Ascending aorta (tissue), 2 donors: ENCODE measurements at places on chromosomes 16 and 17. TPM values are rescaled to one million over a fixed set of nuclear protein-coding genes. Genes with fewer than 3 reads are reported as not detected.

The ALOX15B gene
- total RNA-seq: 2.3 TPM

The NPIPA2 gene
- total RNA-seq: not detected

The PRAC1 gene
- not detected for total RNA-seq

The CRYBA1 gene
- total RNA-seq: not detected

The GRAP gene
- 1.8 TPM for total RNA-seq

The ACSM2A gene
- not detected for total RNA-seq

The NEUROD2 gene
- not detected for total RNA-seq

The ANKS3 gene
- 55.9 TPM for total RNA-seq

The CNP gene
- total RNA-seq: 72.9 TPM

The HP gene
- total RNA-seq: 137 TPM

The CA4 gene
- total RNA-seq: 35.3 TPM

The GRIN2C gene
- not detected for total RNA-seq

The KCNH4 gene
- total RNA-seq: not detected

The HS3ST2 gene
- 9.0 TPM for total RNA-seq

The KRT16 gene
- 31.9 TPM for total RNA-seq

The C16orf54 gene
- 0.21 TPM for total RNA-seq

The PRR29 gene
- total RNA-seq: 1.5 TPM

The UMOD gene
- total RNA-seq: not detected

DNA sequence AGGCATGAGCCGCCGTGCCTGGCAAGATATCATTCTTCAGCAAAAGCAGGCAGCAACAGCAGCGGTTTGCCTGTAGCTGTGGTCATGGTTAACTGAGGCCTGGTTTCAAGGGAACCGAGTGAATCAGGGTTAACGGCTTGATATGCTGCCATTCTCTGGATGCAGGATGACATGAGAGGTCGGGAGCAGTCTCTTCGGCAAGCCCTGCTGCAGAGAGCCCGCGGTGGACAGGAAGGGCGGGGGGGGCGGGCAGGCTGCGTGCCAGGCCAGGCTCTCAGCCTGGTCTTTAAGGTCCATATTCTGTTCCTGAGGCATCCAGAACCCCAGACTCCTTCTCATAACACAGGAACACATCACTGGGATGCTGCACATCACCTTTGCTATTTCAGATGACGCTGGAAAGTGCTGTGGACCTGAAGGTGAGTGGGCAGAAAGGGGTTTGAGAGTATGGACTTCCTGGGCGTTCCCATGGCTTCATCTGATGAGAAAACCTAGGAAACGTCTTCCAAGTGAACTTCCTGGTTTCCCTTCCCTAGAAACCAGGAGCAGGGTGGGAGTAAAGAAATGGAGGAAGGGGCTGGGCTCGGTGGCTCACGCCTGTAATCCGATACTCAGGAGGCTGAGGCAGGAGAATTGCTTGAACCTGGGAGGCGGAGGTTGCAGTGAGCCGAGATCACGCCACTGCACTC, 165.6 kb upstream of the RPH3AL start:
- no peak for DNase-seq

GRCh38 chr16:2857451-2858244, at the start of gene PRSS22:
TSS of gene PRSS22 (minus strand) at chr16:2858170. CDS start at chr16:2858104, 66 bp downstream.
- DNase-seq: no peak

- no peak for DNase-seq
Measured at GRCh38 chr16:77555791-77556190, 121.0 kb upstream of the ADAMTS18 start.

DNA sequence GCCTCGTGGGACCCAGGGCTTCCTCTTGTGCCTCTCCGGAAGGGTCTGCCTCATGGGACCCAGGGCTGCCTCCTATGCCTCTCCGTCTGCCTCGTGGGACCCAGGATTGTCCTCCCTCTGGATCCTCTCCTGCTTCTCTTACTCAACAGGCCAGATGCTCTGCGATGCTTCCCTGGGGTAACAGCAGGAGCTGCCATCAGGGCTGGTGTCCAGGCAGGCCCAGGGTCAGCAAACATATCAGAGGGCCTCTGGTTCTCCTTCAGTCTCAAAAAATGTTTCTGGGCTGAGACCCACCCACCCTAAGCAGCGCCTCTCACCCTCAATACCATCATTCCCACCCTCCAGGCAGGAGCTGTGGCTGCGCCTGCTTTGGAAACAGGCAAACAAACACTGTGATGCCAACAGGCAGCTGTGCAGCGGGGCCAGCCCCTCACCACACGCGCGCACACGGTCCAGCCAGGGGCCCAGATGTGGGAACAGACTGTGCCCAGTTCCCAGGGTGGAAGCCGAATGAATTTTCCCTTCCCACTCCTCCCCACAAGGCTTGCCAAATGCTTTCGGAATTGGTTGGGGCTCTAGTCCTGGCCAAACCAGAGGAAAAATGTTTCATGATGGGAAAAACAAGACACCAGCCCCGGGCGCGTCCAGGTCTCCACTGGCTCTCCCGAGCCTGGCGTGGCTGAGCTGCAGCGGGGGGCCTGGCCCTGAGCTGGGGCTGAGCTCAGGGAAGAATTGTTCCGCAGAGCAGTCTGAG, 11.3 kb downstream of the TIMM22 start:
- peak; percentile 91 for DNase-seq

DNA sequence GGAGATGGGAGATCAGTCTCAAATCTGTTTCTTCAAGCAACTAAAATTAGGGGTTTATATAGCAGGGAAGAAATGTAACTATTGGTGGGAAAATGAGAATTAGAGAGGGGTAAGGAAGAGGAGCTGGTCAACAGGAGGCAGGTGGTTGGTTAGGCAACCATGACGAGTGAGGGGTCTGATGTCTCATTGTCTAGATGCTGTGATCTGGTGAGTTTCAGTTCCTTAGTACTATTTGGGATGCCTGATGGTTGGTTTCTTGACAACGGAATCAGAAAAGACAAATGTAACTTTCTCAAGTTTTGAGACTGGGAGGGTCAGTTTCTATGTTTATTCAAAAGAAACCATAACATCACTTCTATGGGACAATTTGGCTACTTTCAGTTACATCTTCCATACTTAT, 415.3 kb upstream of the C16orf82 start:
- DNase-seq: no peak

DNA sequence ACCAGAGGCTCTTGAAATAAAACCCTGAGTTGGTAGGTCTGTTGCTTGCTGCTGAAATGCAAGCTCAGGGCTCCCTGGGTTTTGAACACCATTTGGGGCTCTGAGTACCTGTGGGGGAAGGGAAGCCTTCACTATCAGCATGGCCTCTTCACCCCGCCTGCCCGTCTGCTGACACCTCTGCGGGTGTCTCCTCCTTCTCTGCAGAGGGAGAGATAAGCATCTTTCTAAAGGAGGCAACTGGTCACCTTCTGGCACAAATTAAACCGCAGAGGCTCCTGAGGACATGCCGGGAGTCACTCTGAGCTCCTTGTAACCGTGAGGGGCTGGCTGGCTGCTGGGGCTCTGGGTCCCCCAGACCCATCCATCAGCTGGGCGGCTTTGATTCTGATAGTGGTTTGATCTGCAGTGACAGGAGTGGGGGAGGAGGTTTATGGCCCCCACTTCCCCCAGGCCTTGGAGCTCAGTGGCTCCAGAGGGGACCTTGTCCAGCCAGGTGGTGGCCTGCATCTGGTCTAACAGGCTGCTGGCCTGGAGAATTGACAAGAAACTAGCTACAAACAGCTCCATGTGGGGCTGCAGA, 123.5 kb downstream of the IRF8 start:
- no peak for DNase-seq

DNA sequence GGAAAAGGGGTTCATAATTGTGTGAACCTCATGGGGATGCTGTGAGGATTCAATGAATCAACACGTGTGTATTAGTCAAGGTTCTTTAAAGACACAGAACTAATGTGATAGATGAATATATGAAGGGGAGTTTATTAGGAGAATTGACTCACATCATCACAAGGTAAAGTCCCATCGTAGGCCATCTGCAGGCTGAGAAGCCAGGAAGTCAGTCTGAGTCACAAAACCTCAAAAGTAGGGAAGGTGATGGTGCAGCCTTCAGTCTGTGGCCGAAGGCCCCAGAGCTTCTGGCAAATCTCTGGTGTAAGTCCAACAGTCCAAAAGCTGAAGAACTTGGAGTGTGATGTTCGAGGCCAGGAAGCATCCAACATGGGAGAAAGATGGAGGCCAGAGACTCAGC, 413.4 kb downstream of the CDH13 start:
- DNase-seq: no peak

DNA sequence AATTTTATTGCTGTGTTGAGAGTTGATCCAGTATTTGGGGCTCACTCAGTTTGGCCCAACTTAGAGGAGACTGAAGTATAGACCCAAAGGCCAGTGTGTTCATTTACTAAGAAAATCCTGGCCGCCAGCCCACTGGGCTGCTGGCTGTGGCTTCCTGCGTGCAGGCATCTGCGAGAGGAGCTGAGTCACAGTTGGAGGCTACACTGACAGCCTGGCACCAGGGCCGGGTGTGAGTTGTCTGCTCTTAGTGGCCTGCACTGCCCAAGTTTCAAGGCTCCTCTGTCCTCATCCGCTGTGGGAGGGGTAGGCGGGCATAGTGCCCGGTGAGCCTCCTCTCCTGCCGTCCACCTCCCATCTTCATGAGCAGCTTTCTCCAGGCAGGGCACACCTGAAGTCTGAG, 54.2 kb downstream of the PLD6 start:
- DNase-seq: peak; percentile 97

DNA sequence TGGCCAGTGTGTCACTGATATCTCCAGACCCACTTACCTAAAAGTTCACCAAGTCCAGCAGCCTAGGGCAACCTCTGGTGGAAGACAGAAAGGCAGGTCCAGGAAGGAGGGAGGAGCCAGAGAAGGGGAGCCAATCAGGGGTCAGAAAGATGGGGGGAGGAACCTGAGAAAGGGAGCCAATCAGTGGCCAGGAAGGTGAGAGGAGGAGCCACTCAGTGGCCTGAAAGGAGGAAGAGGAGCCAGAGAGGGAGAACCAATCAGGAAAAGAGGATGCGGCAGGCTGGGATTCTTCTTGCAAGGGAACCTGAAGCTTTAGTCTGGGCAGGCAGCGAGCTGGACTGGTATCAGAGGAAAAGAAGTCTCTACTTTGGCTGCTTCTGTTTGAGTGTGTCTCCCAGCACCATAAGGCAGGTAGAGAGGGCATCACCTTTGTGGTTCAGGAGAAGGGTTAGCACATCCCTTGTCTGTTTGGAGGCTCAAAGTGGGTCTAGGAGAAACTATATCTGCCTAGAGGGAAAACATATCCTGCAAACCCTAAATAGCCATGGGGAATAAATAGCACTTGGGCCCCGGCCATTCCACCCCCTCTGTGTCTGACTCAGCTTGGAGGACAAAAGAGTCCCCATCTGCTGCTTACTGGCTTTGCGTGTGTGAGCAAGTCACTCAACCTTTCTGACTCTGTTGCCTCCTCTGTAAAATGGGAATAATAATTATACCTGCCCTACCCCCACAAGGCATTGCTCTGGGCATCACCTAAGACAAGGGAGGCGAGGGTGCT, 43.4 kb upstream of the CRHR1 start:
- no peak for DNase-seq

DNA sequence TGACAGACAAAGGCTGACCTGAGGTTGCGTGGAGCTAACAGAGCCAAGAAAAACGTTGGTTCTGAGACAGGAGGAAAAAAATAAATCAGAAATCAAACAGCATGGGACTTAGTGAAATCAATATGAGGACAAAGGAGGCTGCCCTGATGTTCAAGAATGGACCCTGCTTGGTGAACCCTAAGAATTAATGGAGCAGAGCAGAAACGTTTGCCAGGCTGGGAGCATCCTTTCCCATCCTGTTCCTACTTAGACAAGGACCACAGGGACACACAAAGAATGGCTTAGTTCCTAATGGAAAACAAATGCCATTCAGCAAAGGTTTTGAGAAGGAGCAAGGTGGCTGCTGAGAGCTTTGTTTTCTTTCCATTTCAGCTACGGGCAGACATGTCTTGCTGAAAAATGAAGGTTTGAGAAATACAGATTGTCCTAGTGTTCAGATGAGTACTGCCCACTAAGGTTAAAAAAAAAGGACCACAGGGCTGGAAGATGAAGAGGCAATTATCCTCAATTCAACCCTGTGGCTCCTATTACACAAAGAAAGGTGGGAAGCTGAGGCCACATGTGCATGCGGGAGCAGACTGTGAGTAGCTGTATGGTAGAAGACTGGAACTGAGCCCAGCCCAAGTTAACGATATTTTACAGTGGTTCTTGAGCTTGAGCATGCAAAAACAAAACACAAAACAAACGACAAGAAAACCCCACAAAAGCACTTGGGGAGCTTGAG, 230.1 kb downstream of the SLC39A11 start:
- no peak for DNase-seq

DNA sequence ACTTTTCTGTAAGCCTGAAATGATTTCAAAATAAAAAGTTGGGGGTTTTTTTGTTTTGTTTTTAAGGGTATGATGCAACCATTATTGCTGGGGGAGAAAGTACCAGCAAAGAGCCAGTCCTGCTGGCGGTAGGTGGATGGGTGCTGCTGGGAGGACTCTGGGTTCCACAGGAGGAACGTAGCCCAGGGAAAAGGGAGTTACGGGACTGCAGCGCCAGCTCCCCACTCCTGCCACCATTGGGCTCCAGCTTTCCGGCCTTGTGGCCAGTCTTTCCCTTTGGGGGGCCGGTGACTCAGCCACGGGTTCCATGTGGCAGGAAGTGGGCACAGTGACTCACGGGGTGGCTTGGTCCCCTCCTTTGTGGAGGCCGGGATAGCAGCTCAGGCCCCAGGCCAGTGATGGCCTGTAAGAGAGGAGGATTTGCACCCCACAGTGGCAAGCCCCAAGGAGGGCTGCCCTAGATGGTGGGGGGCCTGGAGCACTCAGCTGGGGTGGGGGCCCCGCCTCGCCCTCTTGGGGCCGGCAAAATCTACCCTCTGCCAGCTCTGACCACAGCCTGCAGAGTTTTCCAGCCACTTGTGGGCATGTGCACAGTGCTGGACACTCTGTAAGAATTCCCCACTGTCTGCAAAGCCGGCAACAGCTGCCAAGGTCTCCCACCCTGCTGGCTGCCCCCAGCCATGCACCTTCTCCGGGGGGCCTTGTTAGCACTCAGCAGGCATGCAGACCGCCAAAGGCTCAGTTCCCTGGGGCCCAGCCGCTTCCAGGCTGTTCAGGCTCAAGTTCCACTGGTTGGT, 30.4 kb downstream of the SOCS3 start:
- DNase-seq: no peak

GRCh38 chr16:78228704-78229103, 129.2 kb downstream of the WWOX start:
- DNase-seq: no peak

GRCh38 chr16:17926461-17926860, 410.1 kb downstream of the NPIPA8 start:
- DNase-seq: no peak

- DNase-seq: peak; percentile 76
Measured at GRCh38 chr17:60601447-60602384, 1.7 kb downstream of the PPM1D start.

GRCh38 chr17:1996800-1997288, 28.3 kb downstream of the RTN4RL1 start:
- DNase-seq: no peak

GRCh38 chr16:47140686-47141085, 3.1 kb downstream of the NETO2 start:
- DNase-seq: no peak

GRCh38 chr17:73560661-73561060, 83.6 kb downstream of the SDK2 start:
- DNase-seq: no peak

DNA sequence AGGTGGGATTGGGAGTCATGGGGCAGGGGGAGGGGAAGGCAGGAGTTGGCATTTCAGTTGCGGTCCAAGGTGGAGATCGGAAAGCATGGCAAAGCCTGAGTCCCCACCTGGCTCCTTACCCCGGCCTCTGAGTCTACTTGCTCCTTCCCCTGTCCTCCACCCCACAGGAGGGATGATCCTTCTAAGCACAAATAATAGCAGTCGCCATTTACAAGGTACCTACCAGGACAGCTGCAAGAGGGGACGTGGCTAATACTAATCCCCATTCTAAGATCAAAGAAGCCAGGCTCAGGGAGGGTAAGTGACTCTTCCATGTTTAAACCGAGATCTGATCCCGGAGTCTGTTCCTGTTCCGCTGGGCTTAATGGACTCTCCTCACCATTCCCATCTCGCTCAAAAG, 396.3 kb downstream of the SLC39A11 start:
- DNase-seq: no peak
